ENCODE measurements at places on chromosomes 7 and 10.

GRCh38 chr10:11007476-11008020, 10.1 kb upstream of the CELF2 start:
- no peak for DNase-seq

- no peak for DNase-seq
These were observed 23.3 kb downstream of the FZD1 start for GRCh38 chr7:91287371-91288084.

GRCh38 chr7:129123510-129123857, 21.0 kb upstream of the TSPAN33 start:
- no peak for DNase-seq

GRCh38 chr7:26097837-26098668, 53.9 kb upstream of the NFE2L3 start:
- DNase-seq: no peak

- no peak for DNase-seq
These were observed 618.6 kb downstream of the SUGCT start for GRCh38 chr7:40753455-40753854.

DNA sequence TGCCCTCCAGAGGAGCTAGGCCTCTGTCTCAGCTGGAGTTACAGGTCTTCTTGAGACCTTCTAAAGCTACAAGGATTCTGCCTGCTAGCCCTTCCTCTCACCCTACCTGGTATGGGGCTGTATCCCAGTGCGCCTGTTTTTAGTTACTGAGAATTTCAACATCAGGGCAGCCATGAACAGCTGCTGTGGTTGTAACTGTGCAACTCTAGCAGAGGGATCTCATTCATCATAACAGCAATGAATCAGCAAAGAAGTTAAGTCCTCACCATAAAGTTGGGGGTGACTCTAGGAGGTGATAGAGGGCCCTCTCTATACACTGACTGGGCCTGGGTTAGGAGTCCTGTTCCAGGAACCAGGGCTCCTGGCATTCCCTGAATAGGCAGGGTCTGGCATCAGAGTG, 14.0 kb upstream of the CDH23 start:
- no peak for DNase-seq

DNA sequence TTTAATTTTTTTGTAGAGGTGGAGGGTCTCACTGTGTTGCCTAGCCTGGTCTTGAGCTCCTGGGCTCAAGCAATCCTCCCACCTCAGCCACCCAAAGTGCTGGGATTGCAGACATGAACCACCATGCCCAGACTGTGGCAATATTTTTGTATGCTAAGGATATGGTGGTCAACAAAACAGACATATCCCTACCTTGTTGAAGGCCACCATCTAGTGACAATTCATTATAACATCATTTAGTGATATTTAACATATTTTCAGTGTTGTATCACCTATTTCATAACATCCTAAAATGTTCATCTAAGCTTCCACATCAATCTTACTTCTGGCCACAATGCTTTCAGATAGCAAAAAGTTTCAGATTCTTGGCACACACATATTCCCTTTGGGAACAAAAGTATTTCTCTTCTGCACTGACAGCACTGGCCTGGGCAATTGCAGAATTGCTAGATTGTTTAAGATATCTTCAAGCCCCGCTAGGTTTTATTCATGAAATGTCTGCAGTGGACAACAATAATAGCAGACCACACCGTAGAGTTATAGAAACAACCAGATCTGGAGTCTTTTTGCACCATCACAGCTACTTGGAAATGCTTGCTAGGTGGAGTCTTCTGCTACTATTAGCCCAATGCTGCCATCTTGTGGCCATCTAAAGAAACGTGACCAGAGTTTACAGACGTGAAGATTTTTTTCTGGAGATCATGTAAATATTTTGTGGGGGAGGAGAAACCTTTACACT, 58.4 kb downstream of the DNAJC12 start:
- peak; percentile 31 for DNase-seq

- DNase-seq: no peak
These were observed 74.3 kb downstream of the COL26A1 start for GRCh38 chr7:101436857-101437576.

- DNase-seq: no peak
These were observed 5.2 kb upstream of the BTBD16 start for GRCh38 chr10:122265896-122266295.

- DNase-seq: no peak
These were observed 149.2 kb downstream of the TRIL start for GRCh38 chr7:28808796-28809533.

DNA sequence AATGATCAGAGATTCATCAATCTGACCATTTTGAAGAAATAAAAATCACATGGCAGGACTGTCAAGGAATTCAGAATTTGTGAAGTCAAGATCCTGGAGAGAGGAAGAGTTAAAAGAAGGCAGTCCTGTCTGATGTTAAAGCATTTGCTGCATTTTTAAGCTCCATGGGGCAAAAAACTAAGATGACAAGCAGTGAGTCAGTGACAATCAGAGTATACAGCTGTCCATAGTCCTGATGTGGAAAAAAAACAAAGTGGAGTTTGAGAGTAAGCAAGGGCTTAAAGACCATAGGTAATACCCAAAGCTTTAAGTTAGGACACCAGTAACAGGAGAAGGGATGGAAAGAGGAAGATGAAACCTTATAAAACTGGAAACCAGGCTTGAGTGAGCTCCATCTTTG, 412.7 kb upstream of the ANKRD30A start:
- no peak for DNase-seq

DNA sequence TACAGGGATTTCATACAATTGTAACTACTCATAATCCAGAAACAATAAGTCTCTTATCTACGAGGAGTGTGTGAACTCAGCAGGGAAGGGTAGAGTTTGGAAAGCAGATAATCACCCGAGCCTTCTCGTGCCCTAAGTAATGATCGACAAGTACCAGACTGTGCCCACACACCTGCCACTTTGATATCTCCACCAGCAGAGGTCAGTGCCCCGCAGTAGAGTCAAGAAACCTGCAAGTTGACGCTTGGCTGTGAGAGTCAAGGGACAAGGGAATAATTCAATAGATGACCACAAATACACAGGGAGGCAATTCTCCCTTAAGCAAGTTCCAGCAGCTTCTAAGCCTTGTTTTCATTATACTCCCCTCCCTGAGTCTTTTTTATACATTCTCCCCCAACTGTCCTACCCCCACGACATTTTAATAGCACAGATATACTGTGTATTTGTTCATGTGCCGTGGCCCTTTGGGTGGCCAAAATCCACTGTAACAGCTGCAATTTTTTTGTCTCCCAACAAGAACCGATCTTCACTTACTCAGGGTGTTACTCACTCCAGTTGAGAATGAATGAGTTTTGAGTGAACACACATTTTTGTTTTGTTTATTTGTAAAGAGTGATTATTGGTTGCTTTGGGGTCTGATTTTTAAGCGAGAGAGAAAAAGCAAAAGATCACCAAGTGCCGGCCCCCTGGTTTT, 106.9 kb upstream of the RHEB start:
- DNase-seq: no peak

- DNase-seq: no peak
These were observed 508.9 kb downstream of the SUGCT start for GRCh38 chr7:40643664-40644063.

- no peak for DNase-seq
These were observed 2.1 kb downstream of the SP8 start for GRCh38 chr7:20784388-20785156.

DNA sequence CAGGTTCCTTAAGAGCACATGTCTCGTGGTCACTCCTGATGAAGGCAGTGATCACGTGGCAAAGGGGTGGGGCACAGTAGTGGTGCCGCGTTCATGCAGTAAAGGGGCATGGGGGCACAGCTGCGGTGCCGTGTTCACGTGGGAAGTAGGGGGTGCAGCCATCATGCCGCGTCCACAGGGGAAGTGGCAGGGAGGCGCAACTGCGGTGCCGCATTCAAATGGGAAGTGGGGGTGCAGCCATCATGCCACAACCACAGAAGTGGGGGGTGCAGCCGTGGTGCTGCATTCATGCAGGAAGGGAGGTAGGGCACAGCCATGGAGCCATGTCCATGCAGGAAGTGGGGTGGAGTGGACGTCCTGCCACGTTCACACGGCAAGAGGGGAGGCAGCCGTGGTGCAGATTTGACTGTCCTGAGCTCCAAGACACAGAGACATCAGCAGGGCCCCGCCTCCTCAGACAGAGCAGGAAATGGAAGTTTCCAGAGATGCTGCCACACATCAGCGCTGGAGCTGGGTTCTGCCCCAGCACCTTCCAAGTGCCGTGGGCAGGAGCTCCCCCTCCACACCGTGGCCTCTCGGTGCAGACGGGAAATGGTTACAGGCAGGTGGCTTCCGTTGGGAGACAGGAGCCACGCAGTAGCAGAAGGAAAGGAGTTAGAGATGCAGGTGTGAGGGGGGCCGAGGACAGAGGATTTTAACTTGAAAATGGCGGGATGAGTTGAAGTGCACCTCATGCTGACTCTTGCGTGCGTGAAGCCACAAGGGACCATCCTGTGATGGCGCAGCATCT, 95.0 kb upstream of the DDC start:
- DNase-seq: peak; percentile 61

DNA sequence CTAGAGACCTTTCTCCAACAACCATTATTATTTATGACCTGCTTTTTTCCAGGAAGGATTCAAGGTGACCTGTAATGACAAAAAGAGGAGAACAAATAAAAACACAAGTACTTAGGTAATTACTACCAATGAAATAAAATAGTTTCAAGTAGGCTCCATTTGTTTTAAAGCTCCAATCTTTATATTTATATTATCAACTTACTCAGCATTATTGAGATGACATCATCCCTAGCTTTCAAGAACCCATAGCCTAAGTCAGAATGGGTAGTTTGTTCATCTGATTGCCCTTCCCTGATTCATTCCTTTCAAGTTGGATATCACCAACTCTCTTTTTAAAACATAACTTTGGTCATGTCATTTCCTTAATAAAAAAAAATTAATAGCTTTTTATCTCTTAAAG, 131.5 kb downstream of the GRM3 start:
- DNase-seq: no peak

DNA sequence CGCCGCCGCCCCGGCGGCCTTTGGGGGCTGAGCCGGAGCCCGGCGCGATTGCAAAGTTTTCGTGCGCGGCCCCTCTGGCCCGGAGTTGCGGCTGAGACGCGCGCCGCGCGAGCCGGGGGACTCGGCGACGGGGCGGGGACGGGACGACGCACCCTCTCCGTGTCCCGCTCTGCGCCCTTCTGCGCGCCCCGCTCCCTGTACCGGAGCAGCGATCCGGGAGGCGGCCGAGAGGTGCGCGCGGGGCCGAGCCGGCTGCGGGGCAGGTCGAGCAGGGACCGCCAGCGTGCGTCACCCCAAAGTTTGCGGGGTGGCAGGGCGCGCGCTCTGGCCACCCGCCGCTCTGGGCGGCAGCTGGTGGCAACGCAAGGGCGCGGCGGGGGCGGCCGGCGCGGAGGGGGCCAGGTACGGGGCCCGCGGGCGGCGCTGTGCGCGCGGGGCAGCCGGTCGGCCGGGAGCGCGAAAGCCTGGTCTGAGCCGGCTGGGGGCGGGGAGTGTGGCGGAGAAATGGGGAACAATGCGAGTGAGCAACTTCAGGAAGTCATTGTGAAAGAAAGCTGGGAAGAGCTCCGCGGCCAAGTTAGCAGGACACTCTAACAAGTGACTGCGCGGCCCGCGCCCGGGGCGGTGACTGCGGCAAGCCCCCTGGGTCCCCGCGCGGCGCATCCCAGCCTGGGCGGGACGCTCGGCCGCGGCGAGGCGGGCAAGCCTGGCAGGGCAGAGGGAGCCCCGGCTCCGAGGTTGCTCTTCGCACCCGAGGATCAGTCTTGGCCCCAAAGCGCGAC, at the start of gene IKZF1:
TSS of gene IKZF1 (plus strand) at position 588 of the 782 bp plus-strand sequence. CDS start 14,346 bp downstream, outside the sequence.
- peak; percentile 77 for DNase-seq

- DNase-seq: no peak
These were observed 290.0 kb downstream of the SORCS1 start for GRCh38 chr10:106874604-106874889.

DNA sequence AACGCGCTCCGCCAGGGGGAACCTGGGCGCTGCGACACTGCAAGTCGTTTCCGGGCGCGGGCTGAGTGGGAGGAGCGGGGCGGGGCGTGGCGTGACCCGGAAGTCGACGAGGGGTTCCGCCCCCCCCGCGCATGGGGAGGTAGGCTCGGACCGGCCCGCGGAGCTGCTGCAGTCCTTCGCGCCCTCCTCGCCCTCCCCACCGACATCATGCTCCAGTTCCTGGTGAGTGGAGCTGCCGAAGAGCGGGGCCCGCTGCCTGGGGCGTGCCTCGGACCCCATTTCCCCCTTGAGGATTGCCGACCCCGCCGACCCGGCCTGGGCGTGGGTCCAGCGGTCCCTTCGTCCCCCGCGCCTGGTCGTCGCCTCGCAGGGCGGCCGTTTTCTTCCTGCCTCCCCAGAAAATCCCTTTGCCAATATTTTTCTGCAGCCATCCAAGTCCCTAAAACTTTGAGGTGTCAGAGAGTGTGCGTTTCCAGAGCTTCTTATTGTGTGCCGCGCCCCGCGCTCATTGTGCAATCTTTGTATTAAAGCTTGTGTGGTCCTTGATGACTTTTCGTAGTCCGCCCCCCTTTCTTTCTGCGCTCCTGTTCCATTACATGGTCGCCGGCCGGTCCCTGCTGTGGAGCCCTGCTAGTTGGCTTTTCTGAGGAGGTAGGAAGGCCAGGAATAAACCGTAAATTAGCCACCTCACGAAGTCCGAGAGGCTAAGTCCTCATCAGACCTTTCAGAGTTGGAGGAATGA, at the start of gene STMP1:
TSS of gene STMP1 (plus strand) at position 142 of the 742 bp plus-strand sequence.
- peak; percentile 98 for DNase-seq

DNA sequence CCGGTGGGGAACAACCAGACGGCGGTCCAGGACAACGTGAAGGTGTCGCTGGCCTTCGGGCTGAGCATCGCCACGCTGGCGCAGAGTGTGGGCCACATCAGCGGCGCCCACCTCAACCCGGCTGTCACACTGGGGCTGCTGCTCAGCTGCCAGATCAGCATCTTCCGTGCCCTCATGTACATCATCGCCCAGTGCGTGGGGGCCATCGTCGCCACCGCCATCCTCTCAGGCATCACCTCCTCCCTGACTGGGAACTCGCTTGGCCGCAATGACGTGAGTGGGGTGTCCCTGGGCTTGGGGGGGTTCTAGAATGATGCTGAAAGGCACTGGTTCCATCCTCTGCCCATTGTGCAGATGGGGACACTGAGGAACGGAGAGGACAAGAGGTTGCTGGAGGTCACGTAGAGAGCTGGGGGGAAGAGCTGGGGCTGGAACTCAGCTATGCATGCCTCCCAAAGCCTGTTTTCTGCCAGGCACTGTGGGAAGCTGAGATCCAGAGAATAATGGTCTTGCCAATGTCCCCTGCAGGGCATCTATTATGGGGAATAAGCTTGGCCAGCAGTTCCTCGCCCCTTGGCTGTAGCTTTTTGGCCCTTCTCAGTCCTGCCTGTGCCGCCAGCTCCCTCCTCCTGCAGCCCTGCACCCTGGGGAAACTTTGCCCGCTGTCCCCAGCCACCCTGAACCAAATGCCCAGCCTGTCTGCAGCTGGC, 523 bp downstream of the AQP1 start:
- no peak for DNase-seq

DNA sequence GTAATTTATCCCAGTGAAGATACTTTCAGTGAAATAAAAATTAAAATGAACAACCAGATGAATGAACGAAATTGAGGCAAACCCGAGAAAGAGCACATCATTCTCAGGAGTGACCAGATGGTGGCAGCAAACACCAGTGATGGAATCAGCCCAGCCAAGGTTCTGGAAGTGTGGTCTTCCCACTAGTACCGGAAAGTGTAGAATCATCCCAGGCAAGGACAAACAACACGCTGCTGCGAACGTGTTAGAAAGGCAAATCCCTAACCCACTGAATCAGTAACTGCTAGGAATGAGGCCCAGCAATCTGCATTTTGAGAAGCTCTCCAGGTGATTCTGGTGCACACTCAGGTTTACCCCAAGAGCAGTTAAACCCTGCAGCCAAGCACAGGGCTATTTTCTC, 15.5 kb upstream of the SLC18A3 start:
- DNase-seq: no peak

- no peak for DNase-seq
These were observed 33.4 kb downstream of the STARD3NL start for GRCh38 chr7:38211486-38211885.

GRCh38 chr7:26560526-26561256, 269.0 kb downstream of the SNX10 start:
- DNase-seq: no peak

Measured in activated T-cell treated with anti-CD3 and anti-CD28 coated beads, Interleukin-2, amount 50 U/mL, for 1 hour (primary cell).